ENCODE measurements at places on chromosomes 5 and 9.

GRCh38 chr5:81859624-81860023 is 108.7 kb upstream of the SSBP2 start:
- no peak for DNase-seq

- no peak for DNase-seq
These were observed 138.2 kb upstream of the RFX3 start for GRCh38 chr9:3664044-3664443.

- DNase-seq: peak; percentile 89
These were observed at the start of gene FAM193B for GRCh38 chr5:177554474-177555111. TSS of gene FAM193B (minus strand) at chr5:177554563. CDS start at chr5:177554458, 105 bp downstream.

DNA sequence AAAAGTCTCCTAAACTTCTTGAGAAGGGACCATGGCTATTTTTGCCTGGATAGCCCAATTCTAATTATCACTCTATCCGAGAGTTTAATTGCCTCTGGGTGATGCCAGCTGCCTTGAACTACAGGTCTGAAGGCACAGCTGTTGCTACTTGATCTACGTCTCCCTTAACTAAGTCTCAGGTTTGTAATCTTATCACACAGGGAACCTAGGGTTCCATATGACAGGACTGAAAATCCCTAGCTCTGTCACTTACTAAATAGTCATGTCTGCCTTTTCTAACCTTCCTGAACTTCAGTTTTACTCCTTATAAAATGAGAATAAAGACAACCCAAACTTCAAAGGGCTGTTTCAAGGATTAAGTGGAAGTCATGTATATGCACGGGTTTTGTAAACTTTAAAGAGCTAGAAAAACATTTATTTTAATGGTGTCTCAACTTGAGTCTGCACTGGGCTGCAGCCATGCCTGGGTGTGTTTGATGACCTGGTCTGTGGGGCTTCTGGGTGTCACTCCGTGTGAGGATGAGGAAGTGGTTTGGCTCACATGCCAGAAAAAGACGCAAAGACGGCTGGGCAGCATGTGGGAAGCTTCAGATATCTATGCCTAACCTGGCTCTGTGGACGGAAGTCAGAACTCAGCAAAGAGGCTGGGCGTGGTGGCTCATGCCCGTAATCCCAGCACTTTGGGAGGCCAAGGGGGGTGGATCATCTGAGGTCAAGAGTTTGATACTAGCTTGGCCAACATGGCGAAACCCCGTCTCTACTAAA is 129.3 kb upstream of the SLC44A1 start:
- DNase-seq: no peak

DNA sequence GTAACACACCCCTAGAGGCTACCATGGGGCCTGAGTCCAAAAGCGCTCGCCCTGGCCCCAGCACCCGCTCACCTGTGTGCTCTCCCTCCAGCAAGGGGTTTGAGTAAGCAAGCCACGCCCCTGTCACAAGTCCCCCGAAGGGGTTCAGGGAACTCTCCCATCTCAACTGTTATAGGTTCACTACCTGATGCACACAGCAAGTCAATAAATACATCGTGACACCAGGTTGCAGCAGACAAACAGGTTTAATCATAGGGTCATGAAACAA is 8.4 kb upstream of the CREBRF start:
- no peak for DNase-seq

- peak; percentile 42 for DNase-seq
These were observed 229.7 kb downstream of the MELK start for GRCh38 chr9:36802201-36802920.

DNA sequence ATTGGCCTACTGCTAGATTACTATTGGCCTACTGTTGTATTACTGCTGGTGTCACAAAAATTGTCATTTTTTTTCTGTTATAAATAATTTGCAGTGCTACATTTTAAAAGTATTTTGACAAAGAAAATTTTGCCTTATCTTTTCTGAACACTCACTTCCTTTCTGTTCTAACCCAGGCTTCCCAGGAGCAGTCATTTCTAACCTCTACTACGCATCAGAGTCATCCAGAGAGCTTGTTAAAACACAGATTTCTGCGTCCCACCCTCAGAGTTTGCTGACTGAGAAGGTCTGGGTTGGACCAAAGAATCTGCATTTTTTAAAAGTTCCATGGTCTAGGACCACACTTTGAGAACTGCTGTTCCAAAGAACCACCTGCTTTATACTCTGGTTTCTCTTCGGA is 306.1 kb downstream of the GLIS3 start:
- no peak for DNase-seq

DNA sequence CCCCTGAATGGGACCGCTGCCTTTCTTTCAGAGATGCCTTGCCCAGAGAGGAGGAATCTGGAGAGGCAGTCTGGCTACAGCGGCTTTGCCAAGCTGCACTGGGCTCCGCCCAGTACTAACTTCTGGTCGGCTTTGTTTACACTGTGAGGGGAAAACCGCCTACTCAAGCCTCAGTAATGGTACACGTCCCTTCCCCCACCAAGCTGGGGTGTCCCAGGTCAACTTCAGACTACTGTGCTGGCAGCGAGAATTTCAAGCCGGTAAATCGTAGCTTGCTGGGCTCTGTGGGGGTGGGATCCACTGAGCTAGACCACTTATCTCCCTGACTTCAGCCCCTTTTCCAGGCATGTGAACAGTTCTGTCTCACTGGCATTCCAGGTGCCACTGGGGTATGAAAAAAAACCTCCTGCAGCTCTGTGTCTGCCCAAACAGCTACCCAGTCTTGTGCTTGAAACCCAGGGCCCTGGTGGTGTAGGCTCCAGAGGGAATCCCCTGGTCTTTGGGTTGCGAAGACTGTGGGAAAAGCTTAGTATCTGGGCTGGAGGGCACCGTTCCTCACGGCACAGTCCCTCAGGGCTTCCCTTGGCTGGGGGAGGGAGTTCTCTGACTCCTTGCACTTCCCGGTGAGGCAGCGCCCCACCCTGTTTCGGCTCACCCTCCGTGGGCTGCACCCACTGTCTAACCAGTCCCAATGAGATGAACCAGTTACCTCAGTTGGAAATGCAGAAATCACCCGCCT is 171.2 kb downstream of the CWC27 start:
- peak; percentile 76 for DNase-seq

GRCh38 chr5:94632024-94632423 is 13.6 kb downstream of the SLF1 start:
- no peak for DNase-seq

GRCh38 chr5:36389245-36389644 is 87.5 kb upstream of the RANBP3L start:
- peak; percentile 31 for DNase-seq

DNA sequence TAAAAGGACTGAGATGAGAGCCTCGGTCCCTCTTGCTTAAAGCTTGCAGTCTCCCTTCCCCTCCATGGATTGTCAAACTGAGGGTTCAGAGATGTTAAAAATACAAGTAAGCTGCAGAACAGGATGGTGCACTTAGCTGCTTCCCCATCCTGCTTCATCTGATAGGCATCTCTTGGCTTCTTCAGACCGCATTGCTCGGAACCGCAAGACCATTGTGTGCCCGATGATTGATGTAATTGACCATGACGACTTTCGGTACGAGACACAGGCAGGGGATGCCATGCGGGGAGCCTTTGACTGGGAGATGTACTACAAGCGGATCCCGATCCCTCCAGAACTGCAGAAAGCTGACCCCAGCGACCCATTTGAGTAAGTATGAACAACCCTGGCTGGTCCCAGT is 65.5 kb upstream of the SAP30L start:
- no peak for DNase-seq

- no peak for DNase-seq
These were observed 433.4 kb upstream of the BRINP1 start for GRCh38 chr9:119802621-119803020.

- peak; percentile 34 for DNase-seq
These were observed 31.9 kb upstream of the SPARC start for GRCh38 chr5:151718646-151719045.

GRCh38 chr9:78713614-78714405 is 416.9 kb downstream of the PSAT1 start:
- DNase-seq: peak; percentile 37

GRCh38 chr9:131627648-131628458 is 82.5 kb downstream of the PRRT1B start:
- peak; percentile 53 for DNase-seq

- peak; percentile 68 for DNase-seq
These were observed 140.2 kb upstream of the LPAR1 start for GRCh38 chr9:111178331-111179055.

GRCh38 chr5:135392256-135392655 is 6.8 kb downstream of the MACROH2A1 start:
- DNase-seq: peak; percentile 69

DNA sequence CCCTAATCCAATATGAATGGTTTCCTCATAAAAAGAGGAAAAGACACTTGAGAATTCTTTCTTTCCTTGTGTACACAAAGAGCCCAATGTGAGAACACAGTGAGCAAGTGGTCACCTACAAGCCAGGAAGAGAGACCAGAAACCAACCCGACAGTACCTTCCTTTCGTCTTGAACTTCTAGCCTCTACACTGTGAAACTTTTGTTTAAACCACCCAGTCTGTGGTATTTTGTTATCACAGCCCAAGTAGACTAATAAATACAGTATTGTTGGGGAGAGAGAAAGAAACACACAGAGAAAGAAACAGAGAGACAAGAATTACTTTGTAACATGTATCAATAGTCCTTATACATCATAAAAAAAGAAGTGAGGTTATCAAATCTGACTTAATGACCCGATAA is 37.2 kb downstream of the CENPK start:
- no peak for DNase-seq

- no peak for DNase-seq
These were observed 19.3 kb upstream of the PIP5K1B start for GRCh38 chr9:68685770-68686169.

- no peak for DNase-seq
These were observed 42.1 kb upstream of the ELOVL7 start for GRCh38 chr5:60886158-60886557.

DNA sequence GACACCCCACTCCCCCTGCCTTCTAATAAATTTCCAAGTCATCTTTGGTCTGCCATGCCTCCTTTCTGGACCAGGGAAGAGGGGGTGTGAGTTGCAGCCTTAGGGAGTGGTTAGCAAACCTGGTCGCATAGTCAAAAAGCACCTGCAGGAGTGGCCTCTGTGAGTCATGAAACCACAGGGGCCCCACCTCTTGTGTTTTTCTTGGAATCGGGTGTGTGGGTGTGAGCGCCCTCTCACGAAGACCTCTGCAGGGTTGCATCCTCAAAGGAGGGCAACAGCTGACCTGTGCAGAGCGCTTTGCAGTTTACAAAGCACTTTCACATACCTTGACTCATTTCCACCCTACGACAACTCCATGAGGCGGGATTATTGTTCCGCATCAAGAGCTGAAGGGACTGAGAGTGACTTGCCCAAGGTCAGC is 36.8 kb upstream of the TEX48 start:
- no peak for DNase-seq

DNA sequence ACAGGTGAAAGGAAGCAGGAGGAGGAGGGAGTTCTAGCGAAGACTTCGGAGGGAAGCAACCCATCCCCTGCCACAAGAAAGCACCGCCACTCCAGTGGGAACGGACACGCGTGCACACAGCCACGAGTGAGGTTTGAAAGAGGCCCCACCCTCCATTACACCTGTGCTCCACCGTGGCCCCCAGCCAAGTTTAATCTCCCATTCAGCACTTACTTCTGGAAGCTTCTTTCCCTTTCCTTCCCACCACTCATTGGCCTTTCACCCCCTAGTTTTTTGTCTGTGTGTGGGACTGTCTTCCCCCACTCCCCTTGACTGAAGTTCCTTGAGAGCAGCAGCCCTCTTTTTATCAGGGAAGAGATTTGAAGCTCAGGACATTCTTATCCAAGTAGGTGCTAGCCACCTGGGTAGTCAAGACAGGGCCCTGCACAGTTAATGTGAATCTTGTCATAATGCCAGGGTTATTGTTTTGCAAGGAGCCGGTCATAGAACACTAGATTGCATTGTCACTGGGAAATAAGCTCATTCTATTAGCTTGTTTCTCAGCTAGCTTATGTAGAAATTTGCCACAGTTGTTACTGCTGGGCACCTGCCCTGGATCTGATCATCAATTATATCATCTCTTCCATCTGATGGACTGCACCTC is 256.0 kb downstream of the DOCK8 start:
- no peak for DNase-seq

GRCh38 chr9:122168356-122168755 is 8.6 kb downstream of the MORN5 start:
- peak; percentile 8 for DNase-seq

DNA sequence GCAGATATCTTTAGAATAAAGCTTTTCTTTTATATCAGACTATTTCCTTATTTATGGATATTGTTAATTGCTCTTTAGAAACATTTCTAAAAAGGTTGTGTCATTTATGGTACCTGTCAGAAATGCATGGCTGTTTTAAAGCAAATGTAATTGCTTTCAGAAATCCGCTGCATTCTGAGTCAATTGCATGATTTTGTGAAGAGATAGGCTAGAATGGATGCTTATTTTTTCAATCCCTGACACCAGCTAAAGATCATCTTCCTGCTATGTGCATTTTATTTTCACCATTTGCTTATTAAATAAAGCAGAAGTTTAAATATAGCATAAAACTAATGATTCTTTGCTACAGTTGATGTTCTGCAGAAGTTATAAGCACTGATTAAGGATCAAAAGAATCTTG is 170.2 kb upstream of the C9orf72 start:
- no peak for DNase-seq

DNA sequence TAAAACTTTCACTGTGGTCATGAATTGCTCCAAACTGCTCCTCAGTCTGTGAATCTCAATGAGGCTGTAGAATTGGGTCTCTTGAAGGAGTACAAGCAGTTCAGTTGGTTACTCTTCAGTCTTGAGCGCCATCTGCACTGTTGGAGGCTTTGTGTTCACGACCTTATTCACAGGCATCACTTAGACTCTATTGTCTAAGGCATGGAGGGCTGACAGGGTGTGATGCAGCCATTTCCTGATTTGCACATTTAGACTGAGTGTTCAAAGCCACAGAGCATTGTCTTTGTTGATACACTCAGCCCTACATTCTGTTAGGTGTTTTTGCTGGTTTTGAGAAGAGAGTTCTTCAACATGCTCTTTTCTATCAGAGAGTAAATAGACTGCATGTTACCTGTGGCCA is 355.9 kb upstream of the RIOK2 start:
- DNase-seq: no peak

GRCh38 chr5:164148292-164148691 is 642.9 kb downstream of the MAT2B start:
- DNase-seq: no peak

- DNase-seq: no peak
These were observed 92.1 kb downstream of the CDKN2A start for GRCh38 chr9:21902136-21902535.

All from HCEC 1CT (cell line).